NCI-H2029 (cell line): ENCODE measurements at places on chromosomes 16 and 17.

DNA sequence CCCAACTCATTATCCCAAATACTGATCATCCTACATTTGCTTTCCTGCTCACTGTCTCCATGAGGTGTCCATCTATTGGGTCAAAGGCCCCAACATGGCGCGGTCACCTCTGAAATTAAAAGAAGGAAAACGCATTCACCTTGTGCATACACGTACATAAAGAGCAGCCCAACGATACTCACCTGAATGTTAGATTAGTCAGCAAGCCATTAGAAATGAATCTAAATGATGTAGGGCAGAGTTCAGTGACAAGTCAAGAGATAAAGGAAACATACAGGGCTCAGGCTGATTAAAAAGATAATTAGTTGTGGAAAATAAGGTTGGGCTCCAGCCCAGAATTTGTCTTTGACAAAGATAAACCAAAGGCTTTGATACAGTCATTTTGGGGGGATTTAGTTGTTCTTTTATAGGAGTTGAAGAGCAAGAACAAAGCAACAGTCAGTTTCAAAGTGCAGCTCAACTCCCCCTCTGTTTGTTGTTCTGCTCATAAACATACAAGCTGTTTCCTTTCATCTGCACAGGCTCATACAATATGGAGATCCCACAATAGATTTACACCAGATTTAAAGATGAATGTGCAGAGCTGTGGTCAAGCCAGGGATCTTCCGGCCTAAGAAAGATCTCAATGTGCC, 21.1 kb downstream of the NXPH3 start:
- no peak for DNase-seq

- DNase-seq = no peak
Measured at GRCh38 chr16:23896832-23897821, 61.3 kb downstream of the PRKCB start.

- no peak for DNase-seq
Measured at GRCh38 chr17:34356194-34356593, at the start of gene CCL13. Gene CCL13 (plus strand): TSS chr17:34356480. CDS start chr17:34356527, 47 bp downstream.

GRCh38 chr17:29445844-29446243, 55.7 kb downstream of the TAOK1 start:
- DNase-seq = no peak

- DNase-seq = no peak
Measured at GRCh38 chr16:86579268-86580062, 1.1 kb downstream of the FOXL1 start.

- no peak for DNase-seq
Measured at GRCh38 chr16:50718061-50718760, 23.7 kb upstream of the CYLD start.

DNA sequence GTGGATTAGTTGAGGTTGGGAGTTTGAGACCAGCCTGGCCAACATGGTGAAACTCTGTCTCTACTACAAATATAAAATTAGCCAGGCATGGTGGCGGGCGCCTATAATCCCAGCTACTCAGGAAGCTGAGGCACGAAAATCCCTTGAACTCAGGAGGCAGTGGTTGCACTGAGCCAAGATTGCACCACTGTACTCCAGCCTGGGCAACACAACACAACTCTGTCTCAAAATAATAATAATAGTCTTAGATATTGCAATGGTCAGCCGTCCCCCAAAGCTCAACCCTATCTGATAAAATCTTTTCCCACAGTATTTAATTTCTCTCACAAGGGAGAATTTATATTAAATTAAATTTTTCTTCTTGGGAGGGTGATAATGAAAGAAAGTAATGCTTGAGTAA, 169.6 kb downstream of the XYLT1 start:
- no peak for DNase-seq

- DNase-seq = no peak
Measured at GRCh38 chr17:76887802-76888201, 19.6 kb downstream of the MGAT5B start.

- DNase-seq = no peak
Measured at GRCh38 chr17:72135546-72136325, 14.9 kb downstream of the SOX9 start.

GRCh38 chr17:79625706-79626105, 14.9 kb upstream of the RBFOX3 start:
- DNase-seq = no peak

DNA sequence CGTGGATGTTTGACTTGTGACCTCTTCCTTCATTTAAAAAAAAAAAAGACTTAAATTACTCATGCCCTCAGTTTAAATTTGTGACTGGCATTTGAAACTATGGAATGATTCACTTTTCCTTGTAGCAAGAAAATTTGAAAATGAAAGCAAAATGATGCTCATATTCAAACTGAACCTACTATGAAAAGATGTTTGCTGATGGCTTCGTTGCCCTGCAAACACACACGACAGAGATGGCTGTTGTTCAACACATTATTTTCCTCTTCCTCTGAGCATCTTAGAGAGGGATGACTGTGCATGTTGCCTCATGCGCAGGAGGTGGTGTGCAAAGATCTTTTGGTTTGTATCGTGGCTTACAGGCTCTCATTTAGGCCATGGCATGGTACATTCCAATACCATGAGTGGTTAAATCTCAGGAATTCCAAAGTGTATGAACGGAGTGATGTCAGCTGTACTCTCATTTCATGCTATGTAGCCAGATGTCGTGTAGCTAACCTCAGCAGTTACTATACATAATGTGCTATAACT, 164.5 kb downstream of the PRKCA start:
- no peak for DNase-seq

DNA sequence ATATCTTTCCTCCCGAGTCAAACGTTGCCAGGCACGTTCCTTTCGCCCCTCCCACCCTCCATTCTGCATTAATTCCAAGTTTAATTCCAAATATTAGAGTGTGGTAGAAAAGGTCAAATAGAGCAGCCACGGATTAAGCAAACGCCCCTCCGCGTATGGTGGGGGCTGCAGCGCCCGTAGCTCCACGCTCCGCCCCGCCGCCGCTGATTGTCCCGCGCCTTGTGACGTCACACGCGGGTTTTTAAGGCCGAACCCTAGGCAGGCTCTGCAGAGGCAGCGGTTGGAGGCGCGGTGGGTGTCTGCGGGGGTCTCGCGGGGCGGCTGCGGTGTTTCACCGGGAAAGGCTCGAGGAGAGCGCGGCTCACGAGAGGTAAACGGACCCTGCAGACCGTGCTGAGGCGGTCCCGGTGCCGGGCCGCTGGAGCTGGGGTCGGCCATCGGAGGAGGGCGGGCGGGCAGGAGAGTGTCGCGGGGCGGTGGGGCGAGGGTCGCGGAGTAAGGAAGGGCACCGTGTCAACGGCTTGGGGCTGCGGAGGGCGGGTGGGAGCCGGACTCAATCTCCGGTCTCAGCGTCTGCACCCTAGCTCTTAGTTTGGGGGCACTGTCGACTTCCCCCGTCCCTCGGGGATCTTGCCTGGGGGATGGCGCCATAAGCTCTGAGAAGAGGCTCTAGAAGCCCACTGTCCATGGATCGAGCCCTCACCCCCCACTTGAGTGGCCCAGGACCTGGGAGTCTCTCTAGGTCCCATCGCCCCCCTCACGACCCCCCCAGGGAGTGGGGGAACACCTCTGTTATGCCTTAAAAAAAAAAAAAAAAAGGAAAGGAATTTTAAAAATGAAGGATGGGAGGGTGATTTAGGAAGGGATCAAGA, at the start of gene ARL4D:
Gene ARL4D (plus strand): TSS at position 270 of the 872 bp plus-strand sequence. CDS start 740 bp downstream, outside the sequence.
- peak; percentile 32 for DNase-seq

DNA sequence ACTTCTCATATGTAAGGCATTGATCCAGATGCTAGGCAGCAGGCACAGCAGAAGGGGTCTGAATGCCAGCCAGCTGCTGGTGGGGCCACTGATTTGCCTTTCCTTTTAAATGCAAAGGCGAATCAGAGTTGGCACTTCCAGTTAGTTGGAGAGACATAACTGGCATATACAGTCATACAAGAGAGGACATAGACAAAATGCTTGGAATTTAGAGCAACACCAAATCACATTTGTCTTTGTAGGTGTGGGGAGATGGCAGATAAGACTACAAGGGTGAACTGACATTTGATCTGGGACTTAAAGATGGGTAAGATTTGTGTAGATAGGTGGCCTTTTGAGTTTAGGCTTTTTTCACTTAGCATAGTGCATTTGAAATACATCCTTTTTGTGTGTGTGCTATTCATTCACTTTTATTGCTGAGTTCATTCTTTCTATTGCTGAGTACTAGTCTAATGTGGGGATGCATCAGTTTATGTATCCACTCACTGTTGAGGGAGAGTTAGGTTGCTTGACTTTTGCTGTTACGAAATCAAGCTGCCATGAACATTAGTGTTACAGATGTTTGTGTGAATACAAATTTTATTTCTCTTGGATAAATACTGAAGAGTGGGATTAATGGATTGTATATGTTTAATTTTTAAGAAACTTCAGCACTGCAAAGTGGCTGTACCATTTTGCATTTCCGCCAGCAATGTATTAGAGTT, 74.1 kb downstream of the SPECC1 start:
- DNase-seq = no peak

DNA sequence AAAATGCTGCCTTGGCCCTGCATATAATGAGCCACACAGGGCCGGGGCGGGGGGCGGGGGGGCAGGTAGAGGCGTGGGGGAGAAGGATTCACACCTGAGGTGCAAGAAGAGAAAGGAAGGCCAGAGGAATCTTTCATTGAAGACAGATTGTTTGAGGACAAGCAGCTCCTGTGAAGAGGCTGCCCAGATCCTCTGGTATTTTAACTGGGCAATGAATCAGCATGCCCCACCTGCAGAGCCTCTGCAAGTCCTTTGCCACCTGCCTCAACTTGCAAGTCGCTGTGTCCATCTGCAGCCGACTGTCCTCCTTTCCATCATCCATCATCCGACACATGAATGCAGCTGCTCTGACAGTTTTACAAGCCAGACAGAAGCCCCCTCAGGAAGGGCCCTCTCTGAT, 1.2 kb upstream of the SOST start:
- DNase-seq = no peak

DNA sequence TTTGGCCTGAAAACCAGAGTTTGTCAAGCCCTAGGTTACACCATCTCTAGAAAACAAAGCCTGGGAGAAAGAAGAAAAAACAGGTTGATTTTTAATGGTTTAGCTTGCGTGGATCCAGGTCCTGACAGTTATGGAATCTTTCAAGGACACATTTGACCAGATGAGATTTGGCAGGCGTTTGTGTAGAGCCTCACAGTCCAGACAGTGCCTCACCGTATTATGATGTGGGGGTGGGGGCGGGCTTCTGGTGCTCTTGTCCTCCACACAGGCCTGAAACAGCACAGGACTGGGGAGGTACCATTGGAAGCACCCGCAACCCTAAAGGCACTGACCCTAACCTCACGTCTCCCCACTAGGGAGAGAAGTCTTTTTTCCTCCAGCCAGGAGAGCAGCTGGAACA, 19.6 kb downstream of the MVP start:
- no peak for DNase-seq

- DNase-seq = no peak
Measured at GRCh38 chr17:32861981-32862380, 14.9 kb downstream of the MYO1D start.

- no peak for DNase-seq
Measured at GRCh38 chr17:40253565-40253964, 34.1 kb upstream of the CDC6 start.

- no peak for DNase-seq
Measured at GRCh38 chr17:30454635-30455034, 22.6 kb upstream of the GOSR1 start.

DNA sequence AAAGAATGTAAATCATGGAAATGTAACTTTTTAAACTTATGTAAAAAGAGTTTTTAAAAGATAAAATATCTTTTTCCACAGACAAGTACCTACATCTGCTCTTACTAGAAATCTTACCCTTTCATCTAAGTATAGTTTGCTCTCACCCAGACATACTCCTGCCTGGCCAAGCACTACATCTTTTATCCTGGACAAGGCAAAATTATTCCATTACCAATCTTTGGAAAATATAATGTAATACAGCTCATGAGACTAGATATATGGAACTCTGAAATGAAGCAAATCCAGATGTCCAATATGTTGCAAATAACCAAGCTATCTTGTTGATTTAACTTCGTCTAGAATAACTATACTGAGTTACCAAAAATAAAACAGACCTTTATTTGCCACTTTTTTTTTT, 50.0 kb downstream of the VMP1 start:
- no peak for DNase-seq

- DNase-seq = no peak
Measured at GRCh38 chr17:76200354-76200753, 39.9 kb downstream of the RNF157 start.

DNA sequence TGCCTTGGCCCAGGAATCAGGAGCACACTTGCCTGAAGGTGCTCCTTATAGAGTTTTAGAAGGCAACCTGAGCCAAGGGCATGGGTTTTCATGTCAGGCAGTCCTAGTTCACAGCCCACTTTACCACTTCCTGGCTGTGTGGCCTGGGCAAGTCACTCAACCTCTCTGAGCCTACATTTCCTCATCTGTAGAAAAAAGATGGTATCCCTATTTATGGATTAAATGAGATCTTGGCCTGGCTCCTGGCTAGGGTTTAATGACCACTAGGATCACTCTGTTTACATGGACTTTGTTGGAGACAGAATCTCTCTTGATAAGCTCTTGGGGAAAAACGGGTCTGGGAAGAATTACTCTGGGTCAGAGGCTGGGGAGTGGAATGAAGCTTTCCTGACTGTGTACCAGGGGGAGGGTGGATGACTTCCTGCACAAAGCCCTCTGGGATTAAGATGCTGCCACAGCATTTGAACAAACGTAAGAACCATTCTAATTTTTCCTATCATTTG, 2.3 kb downstream of the MT2A start:
- no peak for DNase-seq

GRCh38 chr16:79390481-79391051, 210.0 kb downstream of the MAF start:
- no peak for DNase-seq

GRCh38 chr16:31009120-31009519, 1.3 kb downstream of the STX1B start:
- DNase-seq = no peak

DNA sequence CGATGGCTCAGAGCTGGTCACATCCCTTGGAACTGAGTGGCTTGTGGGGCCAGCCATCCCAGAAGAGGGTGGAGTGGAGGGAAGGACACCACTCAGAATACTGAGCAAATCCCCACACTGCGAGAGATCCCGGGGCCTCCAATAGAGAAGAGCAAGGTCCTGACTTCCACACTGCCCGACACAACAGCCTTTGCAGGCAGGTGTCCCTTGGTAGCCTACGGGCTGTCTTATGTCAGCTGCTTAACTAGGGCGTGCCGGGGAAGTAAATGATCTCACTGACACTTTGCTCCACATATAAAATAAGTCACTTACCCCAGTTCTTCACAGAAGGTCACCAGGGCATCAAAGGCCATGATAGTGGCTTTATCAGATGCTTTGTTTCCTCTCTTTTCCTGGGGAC, 16.1 kb downstream of the RECQL5 start:
- DNase-seq = no peak

DNA sequence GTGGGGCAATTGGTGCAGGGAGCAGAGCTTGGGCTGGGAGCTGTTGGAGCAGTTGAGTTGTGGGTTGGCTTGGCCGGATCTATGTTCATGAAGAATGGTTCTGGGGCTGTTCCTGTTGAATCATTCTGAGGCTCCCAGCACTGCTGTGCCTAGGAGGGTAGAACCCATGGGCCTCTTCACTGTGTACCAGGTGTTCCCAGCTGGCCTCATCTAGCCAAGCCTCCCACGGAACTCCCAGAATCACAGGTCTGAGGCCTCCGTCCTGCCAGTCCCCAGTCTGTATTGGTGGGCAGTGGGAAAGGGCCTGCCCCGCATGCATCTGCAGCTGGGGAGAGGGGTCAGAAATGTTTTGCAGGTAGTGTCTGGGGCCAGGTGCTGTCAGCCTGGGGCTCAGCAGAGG, 74.1 kb downstream of the MPRIP start:
- no peak for DNase-seq

- DNase-seq = no peak
Measured at GRCh38 chr17:50218071-50218759, 16.8 kb upstream of the COL1A1 start.

GRCh38 chr17:63774969-63775265, 947 bp downstream of the DDX42 start:
- no peak for DNase-seq
